ENCODE measurements at places on chromosomes 16 and 17.

DNA sequence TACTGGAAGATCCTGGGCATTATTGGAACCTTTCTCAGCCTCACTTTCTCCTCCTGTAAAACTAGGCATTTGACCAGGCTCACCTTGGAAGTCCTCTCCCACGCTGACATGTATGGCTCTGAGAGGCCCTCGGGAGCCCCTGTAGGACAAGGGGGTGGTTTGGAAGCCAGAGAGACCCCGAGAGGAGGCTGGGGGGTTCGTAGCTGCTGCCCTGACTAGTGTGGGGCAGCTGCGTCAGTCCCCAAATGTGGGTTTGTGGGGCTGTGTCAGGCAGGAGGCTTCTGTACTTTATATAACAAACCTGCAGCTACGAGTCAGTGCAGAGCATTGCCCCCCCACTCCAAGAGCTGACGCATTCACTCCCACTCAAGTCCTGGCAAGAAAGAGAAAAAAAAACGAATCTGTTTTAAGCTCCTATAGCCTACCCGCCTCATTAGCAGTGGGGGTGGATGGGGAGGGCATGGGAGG, 1.8 kb downstream of the CX3CL1 start:
- no peak for DNase-seq

DNA sequence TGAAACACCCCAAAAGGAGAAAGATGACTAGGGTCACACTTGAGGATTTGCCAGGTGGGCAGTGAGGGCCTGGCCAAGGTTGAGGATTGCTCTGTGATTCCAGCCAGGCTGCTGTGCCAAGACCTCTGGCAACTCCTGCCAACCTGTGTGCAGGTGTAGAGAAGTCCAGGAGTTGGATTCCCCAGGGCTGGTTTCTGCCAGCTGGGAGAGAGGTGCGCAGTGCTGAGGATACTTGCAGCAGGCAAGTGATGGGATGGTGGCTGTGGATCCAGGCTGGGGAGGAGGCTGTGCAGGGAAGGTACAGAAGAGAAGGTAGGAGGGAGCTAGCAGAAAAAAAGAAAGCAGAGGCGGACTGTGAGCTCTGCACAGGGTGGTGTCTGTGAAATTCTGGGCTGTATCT, 6.6 kb downstream of the RIPOR1 start:
- no peak for DNase-seq

- DNase-seq = no peak
These were observed 77.7 kb upstream of the GNG13 start for GRCh38 chr16:878072-878784.

DNA sequence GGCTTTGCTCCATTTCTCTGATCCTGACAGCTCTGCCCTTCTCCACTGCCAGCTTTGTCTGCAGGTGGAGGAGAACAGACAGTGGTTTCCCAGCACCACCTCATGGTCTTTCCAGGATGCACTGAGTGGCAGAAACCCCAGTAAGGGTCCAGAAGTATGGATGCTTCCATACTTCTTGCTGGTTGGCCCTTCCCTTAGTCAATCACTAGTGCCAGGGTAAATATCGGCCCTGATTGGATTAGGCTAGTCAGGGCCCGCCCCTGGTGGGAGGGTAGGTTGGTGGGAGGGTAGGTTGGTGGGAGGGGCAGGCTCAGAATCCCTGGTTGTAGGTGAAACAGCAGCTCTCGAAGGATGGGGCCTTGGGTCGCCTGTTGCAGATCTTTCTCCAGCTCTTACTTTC, 10.2 kb downstream of the RNF213 start:
- DNase-seq = no peak

DNA sequence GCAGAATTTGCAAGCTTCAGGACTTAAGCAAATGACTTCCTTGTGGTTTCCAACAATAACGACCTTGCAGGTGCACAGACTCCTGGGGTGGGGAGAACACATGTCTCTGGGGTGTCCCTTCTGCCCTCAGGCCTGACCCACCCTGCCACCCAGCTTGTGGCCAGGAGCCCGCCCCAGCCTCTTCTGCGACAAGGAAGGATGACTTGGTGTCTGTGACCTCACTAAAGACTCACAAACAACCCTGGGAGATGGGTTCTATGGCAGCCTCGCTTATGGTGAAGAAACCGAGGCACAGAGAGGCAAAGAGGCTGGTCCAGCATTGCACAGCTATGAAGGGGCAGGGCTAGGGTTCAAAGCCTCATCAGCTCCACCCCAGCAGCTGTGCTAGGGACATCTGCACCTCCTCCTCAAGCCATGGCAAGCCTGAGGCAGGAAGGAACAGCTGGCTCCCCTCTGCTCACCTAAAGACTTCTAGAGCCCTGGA, 2.6 kb downstream of the ATP2A3 start:
- no peak for DNase-seq

DNA sequence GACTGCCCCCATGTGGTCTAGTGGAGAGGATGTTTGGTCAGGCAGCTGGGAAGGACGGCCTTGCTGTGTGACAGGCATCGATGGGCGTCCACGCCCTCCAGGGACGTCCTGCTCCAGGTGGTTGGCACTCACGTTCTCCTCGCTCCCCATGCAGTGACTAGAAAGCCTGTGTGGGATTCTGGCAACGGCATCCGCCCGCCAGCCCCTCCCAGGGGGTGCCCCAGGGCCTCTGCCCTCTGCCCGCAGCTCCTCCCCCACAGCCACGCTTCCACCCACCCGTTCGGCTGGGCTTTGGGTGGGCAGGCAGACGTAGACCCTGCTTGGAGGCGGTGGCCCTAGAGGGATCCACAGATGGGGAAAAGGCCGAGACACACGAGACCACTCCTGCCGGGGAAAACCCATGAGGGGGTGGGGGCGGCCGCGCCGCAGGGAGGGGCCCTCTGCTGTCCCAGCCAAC, 4.7 kb upstream of the IL17C start:
- no peak for DNase-seq

- no peak for DNase-seq
These were observed 27.2 kb downstream of the ABCC3 start for GRCh38 chr17:50661795-50662391.

- DNase-seq = no peak
These were observed 24.8 kb upstream of the ARHGAP23 start for GRCh38 chr17:38403491-38403890.

DNA sequence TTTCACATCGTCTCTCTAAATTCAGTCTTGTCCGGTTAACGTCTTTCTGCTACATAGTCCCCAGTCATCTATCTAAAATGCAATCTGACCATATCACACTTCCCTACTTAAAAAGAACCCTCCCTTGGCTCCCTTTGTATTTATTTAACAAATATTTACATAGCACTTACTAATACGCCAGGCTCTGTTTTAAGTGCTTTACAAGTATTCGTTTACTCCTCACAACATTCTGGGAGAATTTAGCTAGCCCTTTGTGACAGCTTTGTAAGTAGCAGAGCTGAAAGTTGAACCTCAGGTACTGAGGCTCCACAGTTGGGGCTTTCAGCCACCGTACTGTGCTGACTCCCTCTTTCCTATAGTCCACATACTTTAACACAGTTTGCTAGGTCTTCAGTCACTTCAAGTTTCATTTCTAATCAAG, 9.2 kb downstream of the PAFAH1B1 start:
- DNase-seq = no peak

DNA sequence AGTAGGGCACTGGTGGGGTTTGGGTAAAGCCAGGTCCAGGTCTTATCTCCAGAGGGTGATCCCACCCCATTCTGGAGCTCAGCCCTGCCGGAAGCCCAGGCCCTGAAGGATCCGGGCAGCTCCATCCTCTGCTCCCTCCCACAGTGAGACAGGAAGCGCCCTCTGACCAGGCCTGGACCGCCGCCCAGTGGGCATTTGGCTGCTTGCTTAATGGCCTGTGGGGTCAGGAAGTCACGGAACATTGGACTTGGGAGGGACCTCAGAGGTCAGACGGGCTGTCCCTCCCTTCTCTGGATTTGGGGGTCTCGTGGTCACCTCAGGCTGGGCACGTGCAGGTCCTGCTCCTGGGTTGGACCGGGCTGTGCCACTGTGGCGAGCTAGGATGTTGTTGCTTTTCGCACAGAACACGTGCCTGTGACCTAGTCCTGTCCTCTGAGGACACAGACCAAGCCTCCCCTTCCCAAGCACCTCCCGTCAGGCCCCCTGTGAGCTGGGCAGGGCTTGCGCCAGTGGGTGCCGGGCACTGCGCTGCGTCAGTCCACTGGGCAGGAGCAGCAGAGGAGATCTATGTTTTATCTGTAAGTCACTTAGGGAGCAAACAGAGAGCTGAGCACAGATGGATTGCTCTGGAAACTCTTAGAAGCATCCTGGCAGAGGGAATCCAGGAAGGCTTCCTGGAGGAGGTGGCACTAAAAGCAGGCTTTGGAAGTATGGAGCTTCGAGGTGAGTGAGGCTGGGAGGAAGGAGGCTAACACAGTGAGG, 49.4 kb upstream of the GSE1 start:
- DNase-seq = no peak

- no peak for DNase-seq
These were observed 9.5 kb downstream of the XPO6 start for GRCh38 chr16:28202147-28202746.

DNA sequence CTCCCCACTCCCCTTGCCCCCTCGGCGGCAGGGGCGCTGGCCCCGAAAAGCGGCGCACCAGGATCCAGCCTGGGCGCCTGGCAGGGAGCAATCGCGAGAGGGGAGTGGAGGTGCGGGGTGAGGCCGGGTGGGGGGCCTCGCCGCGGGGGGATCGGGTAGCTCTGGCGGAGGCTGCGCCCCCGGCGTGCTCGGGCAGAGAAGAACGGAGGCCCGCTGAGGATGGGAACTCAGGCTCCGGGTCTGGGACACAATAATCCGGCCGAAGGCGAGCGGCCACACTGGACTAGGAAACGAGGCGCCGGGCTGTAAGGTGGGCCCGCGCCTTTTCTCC, 721 bp upstream of the PCGF2 start:
- DNase-seq = no peak

GRCh38 chr17:38431346-38432145, 3.3 kb downstream of the ARHGAP23 start:
- no peak for DNase-seq

- no peak for DNase-seq
These were observed 7.0 kb downstream of the CA4 start for GRCh38 chr17:60156746-60157145.

DNA sequence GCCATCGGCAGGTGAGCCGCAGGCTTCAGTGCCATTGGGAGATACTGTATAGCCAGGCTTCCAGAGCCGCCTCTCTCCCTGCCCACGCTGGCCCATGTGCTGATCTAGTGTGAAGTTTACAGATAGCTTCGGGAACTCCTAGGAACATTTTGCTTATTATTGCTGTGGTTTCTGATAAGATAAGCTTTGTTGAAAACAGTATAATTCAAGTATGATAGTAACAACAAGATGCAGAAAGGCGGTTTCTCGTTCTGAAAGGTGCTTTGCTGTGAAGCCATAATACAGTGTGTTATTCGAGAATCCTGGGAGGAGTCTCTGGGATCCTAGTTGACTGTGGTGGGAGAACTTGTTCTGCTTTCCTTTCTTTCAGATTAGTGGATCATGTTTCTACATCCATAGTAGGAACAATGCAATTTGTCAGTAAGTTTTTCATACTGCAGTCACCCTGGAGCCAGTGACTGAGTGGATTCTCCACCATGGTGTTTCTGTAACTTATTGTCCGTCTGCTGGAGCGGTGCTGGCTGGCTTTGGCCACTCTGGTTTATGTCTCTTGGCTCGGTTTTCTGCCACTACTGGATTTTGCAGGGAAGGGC, 31.5 kb downstream of the RAB11FIP3 start:
- peak; percentile 40 for DNase-seq

DNA sequence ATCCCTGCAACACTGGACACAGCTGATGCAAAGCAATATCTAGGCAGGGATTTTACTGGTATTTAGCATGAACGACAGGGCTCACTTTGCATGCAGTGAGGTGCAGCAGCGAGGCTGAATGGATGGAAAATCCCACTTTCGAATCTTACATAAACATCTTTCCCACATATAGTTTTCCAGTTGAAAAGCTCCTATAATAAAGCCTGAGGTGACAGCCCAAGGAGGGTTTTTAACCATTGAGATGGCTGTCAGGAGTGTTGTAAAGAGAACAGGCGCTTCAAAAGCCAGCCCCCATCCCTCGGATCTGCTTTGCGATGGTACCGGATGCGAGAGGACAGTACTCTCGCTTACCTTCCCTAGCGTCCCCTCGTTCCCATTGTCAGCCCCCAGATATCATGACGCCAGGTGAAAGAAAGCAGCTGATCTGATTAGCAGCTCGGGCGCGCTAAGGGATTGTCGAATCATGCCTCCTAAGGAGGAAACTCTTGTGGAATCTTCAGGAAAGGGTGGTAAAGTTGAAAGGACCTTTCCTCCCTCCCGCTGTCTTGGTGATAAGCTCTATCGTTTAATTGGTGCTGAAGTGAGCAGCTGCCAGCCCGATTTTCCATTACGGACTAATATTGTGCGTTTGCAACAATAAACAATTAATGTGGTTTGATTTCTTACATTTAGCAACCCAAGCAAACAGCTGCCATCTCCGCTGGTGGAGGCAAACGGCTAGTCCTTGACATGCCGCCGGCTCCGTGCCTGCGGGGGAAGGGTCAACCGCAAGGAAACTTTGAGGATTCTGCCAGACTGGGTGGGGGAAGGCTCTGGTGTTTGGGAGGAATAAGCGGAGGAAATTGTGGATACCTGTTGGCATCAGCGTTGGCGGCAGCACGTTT, 1.8 kb downstream of the CDH8 start:
- DNase-seq = peak; percentile 27

DNA sequence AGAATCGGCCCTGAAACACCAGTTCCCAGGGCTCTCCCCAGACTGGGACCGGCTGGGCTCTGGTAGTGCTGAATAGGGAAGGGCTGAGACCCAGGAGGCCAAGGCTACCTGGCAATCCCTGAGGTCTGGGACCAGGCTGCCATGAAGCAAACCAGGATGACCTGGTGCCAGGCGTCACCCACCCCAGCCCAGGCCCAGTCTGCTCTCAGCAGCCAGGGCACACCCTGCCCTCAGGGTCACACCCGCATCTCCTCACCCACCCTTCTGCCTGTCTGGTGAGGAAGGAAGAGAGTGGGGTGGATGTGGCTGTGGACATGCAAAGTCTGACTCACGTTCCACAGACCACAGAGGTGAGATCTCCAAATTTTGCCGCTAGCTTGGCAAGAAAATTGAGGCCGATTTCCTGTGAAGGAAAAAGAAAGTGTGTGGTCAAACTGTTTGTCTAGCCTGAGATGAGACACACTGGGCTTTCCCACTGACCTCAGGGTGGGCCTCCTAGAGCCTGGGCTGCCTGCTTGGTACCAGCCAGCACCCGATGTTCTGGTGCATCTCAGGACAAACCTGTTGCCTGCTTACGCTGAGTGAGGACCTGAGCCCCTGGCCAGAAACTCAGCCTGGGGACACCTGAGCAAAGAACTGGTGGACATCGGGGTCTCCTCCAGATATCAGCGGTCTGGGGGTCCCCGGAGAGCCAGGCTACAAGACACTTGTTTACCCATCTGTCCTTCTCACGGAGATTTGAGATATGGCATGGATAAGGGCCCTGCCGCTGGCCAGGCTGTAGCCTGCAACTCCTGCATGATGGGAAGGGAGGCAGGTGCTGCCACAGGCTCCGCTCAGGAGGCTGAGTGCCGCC, 6.3 kb upstream of the RAB37 start:
- no peak for DNase-seq

All from hindlimb muscle (tissue), 1 donor.